ENCODE measurements at places on chromosomes 12 and 14.
A peak's percentile ranks its signal among the peaks of the same experiment; 100 is the strongest.

GRCh38 chr14:73758392-73759182 lies 44.4 kb upstream of the PNMA1 start:
- DNase-seq: no peak

DNA sequence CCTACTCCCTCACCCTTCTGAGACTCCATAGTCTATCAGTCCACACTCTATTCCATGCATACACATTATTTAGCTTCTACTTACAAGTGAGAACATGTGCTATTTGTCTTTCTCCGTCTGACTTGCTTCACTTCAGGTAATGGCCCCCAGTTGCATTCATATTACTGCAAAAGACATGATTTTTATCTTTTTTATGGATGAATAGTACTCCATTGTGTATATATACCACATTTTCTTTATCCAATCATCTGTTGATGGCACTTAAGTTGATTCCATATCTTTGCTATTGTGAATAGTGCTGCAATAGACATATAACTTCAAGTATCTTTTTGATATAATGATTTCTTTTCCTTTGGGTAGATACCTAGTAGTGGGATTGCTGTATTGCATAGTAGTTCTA lies 171.8 kb downstream of the DACT1 start:
- no peak for DNase-seq

GRCh38 chr14:90777830-90778485 lies 38.3 kb downstream of the TTC7B start:
- DNase-seq: no peak

- DNase-seq: no peak
These were observed 789.6 kb downstream of the GALC start for GRCh38 chr14:87203346-87203745.

DNA sequence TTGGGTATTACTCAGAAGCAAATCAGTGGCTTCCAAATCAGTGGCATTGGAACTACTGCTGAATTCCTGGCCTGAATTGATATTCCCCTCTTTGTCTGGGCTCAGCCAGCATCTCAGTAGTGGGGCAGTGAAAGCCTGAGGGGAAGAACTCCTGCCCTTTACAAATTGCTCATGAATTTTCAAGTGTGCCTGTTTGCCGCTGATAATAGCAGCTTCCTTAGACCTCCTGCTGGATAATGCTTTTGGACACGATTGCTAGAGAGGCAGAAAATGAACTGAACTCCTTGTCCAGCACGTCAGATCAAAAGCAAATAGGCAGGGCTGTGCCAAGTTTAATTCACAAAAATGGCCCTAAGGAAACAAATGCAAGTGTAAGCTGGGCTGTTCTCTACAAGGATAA lies 91.3 kb upstream of the GZMB start:
- DNase-seq: no peak

- no peak for DNase-seq
These were observed 53.1 kb downstream of the CNTN1 start for GRCh38 chr12:40745386-40745785.

DNA sequence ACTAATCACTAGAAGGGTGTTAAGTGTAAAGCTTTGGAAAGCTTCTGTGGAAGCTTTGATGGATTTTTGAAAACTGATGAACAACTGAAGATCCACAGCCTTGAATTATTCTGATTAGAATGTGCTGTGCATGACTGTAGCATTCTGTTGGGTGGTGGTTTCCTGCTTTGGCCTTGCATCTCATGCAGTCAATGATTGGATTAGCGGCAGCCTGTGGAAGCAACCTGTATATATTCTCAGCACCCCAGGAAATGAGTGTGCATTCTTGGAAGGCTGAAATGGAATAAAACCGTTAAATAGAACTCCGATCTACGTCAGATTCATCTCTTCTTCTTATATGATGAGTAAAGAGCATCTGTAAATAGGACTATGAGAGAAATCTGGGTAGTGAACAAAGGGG lies 120.2 kb downstream of the SLC16A7 start:
- no peak for DNase-seq

DNA sequence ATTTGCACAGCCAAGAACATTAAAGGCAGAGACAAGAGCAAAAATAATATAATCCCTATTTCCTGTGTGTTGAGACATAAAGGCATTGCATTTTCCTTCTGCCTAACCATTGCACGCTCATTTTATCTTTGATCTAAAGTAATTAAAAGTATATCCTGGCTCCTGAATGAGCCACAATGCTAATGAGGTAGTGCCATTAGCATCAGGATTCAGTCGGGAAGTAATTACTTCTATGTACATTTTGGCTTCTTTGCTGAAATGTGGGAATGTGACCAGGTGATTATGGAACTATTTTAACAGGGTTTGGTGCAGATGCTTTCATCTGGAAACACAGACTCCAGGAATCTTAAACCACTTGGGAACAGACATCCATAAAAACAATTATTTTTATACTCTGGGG lies 77.4 kb downstream of the TMTC1 start:
- no peak for DNase-seq

DNA sequence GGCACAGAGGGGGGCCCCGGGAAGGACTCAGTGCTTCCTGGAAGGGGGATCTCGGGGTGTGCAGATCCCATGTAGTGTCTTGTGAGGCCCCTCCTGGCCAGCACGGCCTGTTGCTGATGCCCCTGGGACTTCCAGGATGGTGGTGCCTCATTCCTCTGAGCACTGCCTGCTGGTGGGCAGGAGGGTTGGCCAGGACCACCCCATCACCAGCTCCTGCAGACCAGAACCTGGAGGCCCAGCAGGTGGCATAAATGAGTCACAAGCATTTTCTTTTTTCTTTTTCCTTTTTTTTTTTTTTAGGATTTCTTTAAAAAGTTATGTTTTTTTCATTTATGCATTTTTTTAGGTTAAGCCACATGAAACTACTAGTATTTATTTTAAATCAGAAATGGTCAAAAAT lies 8.0 kb downstream of the MMP17 start:
- DNase-seq: no peak

DNA sequence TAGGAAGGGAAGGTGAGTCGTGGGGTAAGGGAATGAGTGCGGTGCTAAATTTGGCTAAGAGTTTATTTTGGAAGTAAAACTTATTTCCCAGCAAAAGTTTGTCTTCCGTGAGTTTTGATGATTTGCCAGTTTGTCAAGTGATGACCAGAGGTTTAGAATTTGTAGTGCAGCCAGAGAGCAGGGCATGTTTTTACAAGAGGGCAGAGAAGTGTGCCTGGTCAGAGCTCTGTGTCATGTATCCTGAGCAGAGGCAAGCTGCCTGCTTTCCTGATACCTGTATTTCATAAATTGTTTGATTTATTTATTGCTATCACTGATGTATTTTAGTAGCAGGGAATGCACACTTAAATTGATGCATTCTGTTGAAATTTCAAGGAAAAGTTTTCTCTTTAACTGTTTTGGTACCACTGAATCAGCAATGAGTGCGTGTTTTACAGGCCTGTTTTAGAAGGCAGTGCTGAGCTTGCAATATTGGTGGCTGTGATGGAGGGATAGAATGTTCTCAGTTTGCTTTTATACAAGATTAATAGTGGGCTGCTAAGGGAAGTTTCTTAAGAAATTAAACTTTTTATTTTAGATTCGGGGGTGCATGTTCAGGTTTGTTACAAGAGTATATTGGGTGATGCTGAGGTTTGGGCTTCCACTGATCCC lies 19.7 kb upstream of the RD3L start:
- no peak for DNase-seq

GRCh38 chr12:103712216-103712615 lies 125.1 kb downstream of the STAB2 start:
- DNase-seq: no peak

DNA sequence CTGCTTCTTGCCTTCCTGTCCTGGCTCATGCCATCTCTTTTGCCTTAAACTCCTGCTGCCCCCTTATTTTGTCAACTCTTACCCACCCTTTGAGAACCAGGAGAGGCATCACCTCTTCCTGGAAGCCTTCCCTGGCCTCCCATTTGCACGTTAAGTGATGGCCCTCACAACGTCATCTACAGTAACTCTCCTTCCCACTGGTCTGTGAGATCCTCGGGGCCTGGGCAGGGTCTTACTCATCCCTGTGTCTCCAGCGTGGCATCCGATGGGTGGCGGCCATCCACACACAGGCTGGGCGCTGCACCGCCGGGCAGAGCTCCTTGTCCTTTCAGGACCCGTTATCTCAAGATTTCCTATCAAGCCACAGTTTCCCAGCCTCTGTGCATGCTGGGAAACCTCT lies 16.8 kb upstream of the CACNA2D4 start:
- DNase-seq: no peak

DNA sequence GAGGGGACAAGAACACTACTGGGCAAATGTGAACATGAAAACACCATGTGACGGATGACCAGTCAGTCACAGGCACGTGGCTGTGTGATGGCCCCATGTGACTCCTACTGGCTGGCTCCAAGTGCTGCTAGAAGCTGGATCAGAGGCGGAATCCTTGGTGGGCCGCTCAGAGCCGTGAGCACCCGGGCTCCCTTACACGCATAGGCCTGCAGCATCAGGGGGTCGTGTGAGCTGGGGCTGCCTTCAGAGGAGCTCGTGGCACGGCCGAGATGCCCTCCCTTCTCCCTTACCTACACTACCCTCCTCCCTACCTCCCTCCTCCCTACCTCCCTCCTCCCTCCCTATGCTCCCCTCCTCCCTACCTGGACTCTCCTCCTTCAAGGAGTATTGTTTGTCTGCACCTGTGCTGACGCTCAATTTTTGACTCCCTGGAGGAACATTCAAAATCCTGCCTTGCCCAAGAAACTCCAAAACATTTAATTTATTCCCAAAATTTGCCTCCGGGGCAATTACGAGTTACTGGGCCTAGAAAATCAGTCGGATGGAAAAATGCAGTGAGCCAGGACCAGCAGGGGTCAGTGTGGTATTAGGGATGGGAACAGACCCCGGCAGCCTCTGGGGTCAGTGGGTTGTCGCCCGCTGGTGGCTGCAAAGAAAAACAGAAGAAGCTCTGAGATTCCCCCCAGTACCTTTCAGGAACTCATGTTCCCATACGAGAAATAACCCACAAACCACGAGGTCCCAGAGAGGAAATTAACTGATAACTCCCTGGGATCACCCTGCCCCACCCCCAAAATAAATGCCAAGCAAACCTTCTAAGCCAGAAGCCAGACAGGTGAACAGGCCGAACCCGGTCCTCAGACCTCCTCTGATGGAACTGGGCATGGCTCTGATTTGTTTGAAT lies 61.3 kb downstream of the C14orf132 start:
- DNase-seq: peak; percentile 81

GRCh38 chr14:98112194-98112780 lies 1159.7 kb downstream of the BCL11B start:
- no peak for DNase-seq

- DNase-seq: no peak
These were observed 26.3 kb upstream of the KIF26A start for GRCh38 chr14:104112113-104112505.

GRCh38 chr12:25787701-25788100 lies 170.8 kb upstream of the RASSF8 start:
- DNase-seq: no peak

DNA sequence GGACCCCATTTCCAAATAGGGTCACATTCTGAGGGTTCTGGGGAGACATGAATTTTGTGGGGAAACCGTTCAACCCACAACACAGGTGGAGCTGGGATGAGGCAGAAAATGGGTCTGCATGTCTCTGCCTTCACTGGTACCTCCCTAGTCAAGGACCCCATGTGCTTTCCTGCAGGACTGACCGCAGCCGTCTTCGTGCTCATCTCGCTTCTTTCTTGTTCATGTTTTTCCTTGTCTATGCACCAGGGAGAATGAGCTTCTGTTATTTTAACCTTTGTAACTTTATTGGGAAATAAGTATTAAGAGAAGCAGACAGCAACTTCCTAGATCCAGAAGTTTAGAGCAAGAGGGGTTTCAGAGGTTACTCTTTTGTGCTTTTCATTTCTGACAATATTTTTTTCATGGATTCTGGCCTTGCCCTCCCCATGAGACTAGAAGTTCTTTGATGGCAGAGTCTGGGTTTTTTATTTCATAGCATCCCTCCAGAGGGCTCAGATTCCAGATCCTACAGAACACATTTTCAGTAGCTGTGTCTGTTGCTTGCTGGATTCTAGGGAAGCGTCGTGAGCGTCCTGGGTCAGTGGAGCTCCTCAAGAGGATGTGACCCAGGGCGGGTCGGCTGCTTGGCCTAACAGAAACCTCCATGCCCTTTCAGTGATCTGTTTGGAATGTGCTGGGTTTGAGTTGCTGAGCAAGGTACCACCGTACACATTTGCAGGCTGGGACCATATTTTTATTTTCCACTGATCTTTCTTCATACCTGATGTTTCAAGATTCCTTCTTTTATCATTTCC lies 104.2 kb downstream of the ADGRD1 start:
- no peak for DNase-seq

- no peak for DNase-seq
These were observed 1.7 kb upstream of the LDHB start for GRCh38 chr12:21659383-21659782.

DNA sequence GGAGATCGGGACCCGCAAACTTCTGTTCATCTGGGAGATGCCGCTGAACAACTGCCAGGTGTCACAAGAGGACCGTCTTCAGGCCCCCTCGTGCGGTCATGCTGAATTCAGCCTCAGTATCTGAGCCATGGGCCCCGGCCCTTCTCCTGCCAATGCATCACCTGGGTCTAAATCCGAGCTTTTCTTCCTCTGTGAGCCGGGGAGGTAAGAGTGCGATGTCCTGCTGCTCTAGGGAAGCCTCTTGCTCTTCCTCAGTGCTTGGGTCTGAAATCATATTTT lies 155.8 kb upstream of the FKBP4 start:
- DNase-seq: no peak

DNA sequence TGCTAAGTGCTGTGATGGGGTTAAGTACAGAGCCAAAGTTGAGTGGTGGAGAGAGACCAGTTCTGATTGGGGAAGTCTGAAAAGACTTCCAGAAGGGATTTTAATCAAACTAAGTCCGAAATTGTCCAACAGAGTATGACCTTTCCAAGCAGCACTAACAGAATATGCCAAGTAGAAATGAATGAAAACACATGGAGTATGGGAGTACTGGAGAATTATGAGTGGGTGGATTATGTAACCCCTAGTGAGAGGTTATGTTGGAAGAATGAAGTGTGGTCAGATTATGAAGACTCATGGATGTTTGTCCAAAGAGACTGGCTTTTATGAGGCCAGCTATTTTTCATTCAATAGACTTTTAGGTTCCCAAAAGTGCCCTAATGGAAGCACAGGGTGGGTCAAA lies 94.0 kb upstream of the PLEKHA5 start:
- DNase-seq: peak; percentile 52

Data from AG08395 (cell line).